Kidney epithelial cell (primary cell): ENCODE measurements at places on chromosomes 7 and 10. TPM values are rescaled to one million over a fixed set of nuclear protein-coding genes. Genes with fewer than 3 reads are reported as not detected.

GRCh38 chr7:66258409-66258808 lies 53.3 kb downstream of the TPST1 start:
- no peak for DNase-seq

DNA sequence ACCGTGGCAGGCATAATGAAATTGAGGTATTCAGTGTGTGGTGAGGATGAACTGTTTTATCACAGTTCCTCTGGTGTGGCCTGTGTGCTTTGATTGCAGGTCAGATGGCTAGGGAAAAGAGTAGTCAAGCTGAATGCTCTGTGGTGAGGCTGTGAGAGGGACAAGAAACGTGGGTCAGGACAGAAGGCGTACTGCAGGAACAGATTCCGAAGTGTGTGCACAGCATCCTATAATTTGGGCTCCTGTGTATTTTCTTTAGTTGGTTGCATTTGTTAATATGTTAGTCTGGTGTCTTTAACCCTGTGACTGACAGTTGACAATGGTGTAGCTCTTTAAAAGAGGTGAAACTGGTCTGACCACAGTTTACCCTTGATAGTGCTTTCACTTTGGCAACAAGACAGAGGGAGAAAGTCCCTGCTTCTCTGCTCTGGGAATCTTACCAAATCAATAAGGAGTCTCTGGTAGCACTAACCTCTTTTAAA lies 76.5 kb downstream of the AUTS2 start:
- no peak for DNase-seq

Gene CRPPA
- 1.4 and 1.8 TPM in 2 replicates for total RNA-seq

Gene ACBD7
- total RNA-seq = 1.0 and 1.5 TPM in 2 replicates

Gene MYO1G
- total RNA-seq = 0.04 and 0.27 TPM in 2 replicates
